ENCODE measurements at places on chromosomes 7 and 10.

DNA sequence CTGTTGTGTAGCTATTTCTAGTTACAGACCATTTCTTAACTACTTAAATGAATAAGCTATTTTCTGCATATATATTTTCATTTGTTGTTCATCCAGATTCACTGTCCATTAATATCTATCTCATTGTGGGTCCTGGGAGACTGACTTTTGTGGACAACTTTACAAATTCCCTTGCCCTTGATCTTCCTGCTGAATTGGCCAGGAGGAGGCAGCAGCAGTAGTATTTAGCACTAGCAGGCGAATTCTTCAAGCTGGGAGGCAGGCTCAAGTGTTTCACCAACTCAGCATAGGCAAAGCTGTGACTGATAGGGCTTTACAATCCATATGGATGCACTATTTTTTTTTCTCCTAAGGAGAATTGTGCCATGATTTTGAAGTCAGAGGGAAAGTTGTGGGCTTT is 461.0 kb upstream of the NRG3 start:
- DNase-seq: peak; percentile 19

- DNase-seq: no peak
Observed at GRCh38 chr7:39832519-39833085, 117.5 kb upstream of the CDK13 start.

GRCh38 chr7:32470871-32471270 is 19.3 kb downstream of the LSM5 start:
- DNase-seq: no peak

DNA sequence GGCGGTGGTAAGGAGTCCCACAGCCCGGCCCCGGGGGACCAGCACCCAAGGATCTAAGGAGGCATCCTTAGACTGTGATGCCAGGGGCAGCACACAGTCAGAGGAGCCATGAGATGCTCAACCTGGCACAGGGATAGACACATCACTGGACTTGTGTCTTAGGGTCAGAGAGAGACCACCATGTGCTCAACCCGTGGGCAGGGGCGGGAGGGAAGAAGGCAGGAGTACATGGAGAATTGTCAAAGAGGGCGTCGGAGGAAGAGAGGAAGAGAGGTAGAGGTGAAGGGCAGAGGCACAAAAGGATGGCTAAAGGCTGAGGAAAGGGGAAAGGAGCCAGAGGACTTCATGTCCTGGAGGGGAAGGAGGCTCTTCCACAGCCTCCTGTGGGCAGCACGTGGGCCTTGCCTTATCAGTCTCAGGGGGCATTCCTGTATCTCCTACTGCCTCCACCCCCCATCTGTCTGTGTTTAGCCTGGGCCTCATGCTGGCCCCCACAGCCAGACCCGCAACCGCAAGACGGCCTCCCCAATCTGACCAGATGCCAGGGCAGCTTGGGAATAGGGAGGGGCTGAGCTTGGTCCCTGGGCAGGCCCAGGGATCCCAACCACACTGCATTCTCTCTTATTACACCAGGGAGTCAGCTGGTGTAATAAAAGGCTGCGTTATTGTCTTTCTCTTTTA is 2.2 kb downstream of the ADCY1 start:
- no peak for DNase-seq

DNA sequence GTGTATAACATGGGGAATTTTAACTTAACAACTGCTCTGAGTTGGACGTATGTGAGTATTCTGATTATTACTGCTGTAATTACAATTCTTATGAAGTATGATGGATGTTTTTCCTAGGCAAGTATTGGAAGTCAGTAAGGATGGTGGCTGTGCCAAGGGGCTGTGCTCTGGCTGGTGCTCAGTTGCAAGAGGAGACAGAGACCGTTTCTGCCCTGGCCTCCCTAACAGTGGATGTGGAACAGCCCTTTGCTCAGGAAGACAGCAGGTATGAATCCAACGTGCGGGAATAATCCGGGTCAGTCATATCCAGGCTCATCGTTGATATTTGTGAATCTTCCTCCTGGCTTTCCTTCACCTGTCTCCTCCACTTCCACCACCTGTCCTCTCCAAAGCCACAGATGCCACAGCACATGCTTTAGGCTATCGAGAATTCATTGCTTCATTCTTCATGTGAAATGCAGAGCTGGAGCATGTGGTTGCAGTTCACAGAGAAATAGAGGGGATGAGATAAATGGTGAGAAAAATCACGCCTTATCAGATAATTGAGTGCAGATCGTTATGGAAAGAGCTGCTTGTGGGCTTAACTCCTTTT is 141.7 kb downstream of the TWIST1 start:
- DNase-seq: no peak

GRCh38 chr10:53111529-53111928 is 338.9 kb upstream of the MBL2 start:
- peak; percentile 24 for DNase-seq

DNA sequence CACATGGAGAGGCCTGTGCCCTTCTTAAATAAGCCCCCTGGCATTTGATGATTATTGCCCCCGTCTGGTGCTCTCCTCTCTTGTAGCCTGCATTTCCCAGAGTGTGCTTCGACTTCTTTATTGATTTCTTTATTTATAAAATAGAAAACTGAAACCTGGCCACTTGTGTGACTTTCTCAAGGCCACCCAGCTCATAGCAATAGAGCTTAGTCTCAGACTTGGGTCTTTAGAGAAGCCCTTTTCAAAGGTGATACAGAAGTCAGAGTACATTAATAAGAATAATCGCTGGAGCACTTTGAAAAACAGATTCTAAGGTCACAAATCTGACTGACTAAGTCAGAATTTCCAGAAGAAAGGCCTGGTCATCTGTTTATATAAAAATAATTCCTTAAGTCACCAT is 86.6 kb downstream of the NOC3L start:
- DNase-seq: no peak

GRCh38 chr7:158723714-158724385 is 19.2 kb upstream of the NCAPG2 start:
- DNase-seq: no peak

- DNase-seq: no peak
Observed at GRCh38 chr10:50281210-50281966, 30.1 kb upstream of the ASAH2 start.

GRCh38 chr7:836429-836828 is 4.2 kb downstream of the SUN1 start:
- DNase-seq: peak; percentile 63

- DNase-seq: no peak
Observed at GRCh38 chr7:123972045-123972444, 47.0 kb downstream of the SPAM1 start.

GRCh38 chr10:132562177-132562915 is 24.8 kb downstream of the INPP5A start:
- no peak for DNase-seq

GRCh38 chr7:94050046-94050445 is 45.9 kb upstream of the BET1 start:
- DNase-seq: no peak

DNA sequence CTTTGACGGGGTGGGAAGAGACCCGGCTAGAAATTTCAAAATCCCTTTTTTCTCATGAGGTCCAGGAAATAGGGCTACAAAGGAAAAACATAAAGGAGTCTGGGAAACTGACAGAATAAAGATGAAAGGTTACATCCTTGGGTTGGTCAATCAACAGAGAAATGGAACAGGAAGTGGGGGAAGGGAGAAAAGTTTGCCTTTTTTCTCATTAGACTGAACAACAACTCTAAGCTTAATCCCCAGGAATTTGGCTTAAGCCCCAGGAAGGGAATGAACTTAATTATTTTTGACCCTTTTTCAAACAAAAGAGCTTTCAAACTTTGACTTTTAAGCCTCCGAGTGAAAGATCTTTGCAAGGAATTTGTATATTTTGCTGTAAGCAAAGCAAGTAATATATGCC is 32.7 kb downstream of the LGI1 start:
- no peak for DNase-seq

DNA sequence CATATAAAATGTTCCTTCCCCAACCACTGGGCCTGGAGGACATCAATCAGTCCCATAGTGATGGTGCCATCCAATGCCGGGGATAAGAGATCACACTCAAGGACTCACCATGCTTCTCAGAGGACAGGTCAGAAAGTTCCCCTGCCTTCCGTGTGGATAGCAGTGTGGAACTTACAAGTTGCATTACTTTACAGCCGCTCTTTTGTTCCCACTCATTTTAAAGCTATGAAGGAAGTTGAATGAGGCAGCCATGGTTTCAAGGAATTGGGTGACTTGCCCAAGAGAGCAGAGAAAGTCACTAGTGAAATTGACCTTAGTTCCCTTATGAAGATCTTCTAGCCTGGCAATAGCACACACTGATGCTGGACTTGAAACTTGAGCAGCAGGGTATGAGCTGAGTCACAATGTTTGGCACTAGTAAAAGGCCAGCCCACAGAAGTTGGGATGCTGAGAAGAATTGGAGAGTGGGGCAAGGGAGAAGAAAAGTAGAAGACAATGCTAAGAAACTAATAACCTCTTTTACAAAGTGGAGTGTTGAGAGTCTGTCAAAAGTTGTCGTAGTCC is 78.7 kb downstream of the CXCL12 start:
- DNase-seq: peak; percentile 68

DNA sequence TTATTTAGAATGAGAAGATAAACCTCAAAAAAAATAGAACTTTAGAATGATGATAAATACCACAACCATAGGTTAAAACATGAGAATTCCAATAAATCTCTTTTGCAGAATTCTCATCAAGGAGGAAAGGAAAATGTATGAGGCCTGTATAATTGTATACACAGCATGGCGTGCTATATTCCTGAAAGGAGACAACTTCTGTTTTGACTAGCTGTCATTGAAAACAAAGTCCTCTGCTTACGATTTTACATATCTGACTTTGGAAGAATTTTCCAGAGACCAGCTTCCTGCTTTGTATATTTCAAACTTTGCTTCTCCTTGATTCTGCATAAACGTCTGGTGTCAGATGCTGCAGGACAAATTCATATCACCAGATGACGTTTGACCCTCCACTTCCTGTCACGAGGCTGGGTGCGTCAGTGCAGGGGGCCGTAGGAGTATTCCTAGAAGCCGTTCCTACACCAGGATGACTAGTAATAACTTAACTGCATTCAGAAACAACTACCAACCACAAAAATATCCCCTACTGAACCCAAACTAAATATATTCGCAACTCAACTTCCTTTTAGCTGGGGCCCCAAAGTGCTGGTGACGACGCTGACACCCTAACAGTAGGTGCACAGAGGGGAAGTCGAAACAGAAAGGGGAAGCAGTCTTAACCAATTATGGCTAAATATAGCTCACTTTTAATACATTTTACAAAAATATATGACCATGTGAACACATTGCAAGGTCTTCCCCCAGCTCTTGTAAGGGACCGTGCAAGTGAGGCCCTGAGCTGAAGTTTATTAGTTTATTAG is 178.6 kb upstream of the INHBA start:
- no peak for DNase-seq

GRCh38 chr10:1074052-1074747 is 18.0 kb downstream of the WDR37 start:
- DNase-seq: no peak

DNA sequence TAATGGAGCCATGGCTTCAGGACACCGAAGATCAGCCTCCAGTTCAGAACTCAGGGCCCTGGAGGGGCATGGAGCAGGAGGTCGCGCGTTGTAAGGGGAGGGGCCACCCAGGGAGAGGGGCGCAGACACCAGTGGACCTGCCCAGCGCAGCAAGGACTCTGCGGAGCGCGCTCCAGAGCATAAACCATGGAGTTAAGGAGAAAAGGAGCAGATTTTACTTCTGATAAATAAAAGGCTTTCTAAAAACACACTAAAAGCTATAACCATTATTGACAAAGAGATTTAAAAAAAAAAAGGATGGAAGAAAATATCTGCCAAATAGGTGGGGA is 10.5 kb downstream of the CALY start:
- DNase-seq: no peak

DNA sequence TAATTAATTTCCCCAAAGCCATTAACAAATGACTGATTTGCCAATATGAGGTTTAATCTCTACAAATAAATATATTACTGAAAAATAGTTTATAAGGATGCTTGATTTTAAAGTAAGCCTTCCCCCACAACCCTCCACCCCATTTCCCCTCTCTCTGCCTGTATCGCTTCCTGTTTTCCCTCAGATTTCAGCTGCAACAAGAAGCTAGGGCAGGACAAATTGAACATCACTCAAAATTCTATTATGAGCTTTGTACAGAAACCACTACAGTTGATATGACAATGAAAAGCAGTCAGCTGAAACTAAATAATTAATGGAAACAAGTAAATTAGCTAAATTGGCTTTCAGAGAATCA is 109.0 kb upstream of the SP4 start:
- DNase-seq: no peak

DNA sequence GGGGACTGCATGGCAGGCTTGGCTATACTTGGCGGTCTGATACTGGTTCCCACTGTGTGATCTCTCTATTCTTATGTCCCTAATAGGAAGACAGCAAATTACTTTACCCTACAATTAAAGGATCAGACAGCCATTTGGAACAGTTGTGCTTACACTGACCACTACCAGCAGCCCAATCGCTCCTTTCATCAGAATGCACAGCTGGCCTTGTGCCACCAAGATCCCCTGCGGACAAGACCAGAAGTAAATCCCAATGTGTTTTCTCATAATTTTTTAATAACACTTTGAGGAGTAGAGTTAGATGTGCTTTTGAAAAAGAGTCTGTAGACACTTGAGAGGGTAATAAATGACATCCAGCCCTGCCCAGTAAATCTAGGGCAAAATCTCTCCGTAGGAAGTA is 297.2 kb upstream of the ZNF32 start:
- no peak for DNase-seq

DNA sequence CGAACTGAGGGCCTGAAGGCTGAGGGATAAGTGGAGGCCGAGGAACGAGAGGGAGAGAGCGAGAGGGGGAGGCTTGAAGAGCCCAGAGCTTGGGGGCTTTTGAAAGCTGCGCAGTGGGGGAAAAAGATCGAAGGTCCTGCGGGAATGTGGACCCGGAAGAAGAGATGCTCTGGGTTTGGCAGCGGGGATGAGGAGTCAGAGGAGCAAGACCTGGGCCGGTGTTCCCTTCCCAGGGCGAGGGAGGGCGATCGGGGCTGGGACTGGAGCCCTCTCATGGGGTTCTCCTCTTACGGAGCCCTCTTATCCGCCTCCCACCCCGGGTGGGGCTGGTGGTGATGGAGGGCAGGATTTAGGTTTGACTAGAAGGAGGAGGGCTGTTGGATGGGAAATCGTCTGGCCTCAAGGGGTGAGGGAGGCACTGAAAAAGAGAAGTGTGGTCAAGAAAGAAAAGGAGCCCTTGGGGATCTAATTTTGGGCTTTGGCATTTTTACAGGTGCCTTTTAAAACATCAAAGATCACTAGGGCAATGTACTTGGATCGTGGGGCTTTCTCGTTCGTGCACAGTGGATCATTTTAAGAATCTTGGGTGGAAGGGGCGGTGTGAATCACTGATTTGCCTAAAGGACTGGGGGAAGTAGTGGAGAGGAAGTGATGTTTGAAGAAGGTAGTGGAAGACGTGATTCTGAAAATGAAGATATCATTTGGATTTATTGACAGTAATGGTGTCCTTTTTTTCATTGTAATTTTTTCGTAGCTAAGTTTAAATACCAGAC is 637 bp downstream of the SAMD8 start:
- no peak for DNase-seq

GRCh38 chr10:119290301-119291048 is 83.1 kb downstream of the GRK5 start:
- DNase-seq: no peak

GRCh38 chr7:158296798-158297104 is 290.9 kb downstream of the PTPRN2 start:
- DNase-seq: no peak
